Occipital lobe (tissue), 3 donors: ENCODE measurements at places on chromosomes 12 and 14. TPM values are rescaled to one million over a fixed set of nuclear protein-coding genes. Genes with fewer than 3 reads are reported as not detected.
A peak's percentile ranks its signal among the peaks of the same experiment; 100 is the strongest.

The SLC6A15 gene
- total RNA-seq, result 119 TPM

The NOXRED1 gene
- 0.16 TPM for total RNA-seq

The KRT78 gene
- 1.9 TPM for total RNA-seq

The RND1 gene
- 22.9 TPM for total RNA-seq

The CLEC4D gene
- total RNA-seq, result not detected

The AQP2 gene
- total RNA-seq, result not detected

The TC2N gene
- 22.8 TPM for total RNA-seq

The C3AR1 gene
- 3.1 TPM for total RNA-seq

The PLA2G1B gene
- not detected for total RNA-seq

The KLRC1 gene
- total RNA-seq, result not detected

The TAPBPL gene
- total RNA-seq, result 0.78 TPM

The DAO gene
- not detected for total RNA-seq

The RNASE4 gene
- total RNA-seq, result 2.2 TPM

DNA sequence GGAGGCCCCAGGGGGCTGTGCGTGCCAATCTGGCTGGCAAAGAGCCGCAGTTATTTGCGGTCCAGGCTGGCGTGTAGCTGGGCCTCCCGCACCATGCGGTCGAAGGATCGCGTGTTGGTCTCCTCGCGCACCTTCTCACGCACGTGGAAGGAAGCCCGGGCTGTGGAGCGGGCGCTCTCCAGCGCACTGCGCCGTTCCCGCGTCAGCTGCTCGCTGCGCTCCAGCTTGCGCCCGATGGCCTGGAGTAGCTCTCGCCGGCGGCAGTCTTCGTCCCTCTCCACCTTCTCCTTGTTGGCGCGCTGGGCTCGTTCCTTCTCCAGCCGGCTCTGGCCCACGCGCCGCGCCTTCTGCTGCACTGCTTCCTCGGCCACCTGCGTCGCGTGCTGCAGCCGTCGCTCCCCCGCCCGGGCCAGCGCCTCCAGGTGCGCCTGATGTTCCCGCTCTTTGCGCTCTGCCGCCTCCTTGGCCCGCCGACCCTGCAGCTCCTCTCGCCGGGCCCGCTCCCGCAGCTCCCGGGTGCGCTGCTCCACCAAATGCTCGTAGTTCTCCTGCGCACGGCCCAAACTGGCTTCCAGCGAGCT is 3.1 kb downstream of the CCDC177 start:
- no peak for DNase-seq

GRCh38 chr12:38934078-38934584 is 28.7 kb upstream of the CPNE8 start:
- DNase-seq, result no peak

- DNase-seq, result peak; percentile 40
Measured at GRCh38 chr14:69879175-69880043, at the start of gene SMOC1. SMOC1 (plus strand) TSS chr14:69879416; CDS start chr14:69879679, 263 bp downstream.

DNA sequence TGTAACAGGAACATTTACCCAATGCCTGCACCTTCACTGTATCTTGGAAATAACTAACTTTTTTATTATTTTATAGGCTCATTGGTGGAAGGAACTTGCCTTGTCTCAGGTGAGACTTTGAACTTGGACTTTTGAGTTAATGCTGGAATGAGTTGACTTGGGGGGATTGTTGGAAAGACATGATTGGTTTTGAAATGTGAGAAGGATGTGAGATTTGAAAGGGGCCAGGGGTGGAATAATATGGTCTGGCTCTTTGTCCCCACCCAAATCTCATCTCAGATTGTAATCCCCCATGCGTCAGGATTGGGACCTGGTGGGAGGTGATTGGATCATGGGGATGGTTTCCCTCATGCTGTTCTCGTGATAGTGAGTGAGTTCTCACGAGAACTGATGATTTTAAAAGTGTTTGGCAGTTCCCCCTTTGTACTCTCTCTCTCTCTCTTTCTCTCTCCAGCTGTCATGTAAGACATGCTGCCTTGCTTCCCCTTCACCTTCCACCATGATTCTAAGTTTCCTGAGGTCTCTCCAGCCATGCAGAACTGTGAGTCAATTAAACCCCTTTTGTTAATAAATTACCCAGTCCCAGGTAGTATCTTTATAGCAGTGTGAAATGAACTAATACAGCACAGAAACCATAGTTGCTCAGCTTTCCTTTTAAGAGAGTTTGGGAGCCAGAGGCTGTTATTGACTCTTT is 244.1 kb downstream of the BTG1 start:
- no peak for DNase-seq

GRCh38 chr12:33439587-33440011 is at the start of gene SYT10:
SYT10 (minus strand) TSS chr12:33439819; CDS start chr12:33439522, 297 bp downstream.
- peak; percentile 28 for DNase-seq

GRCh38 chr12:66170606-66171005 is 810 bp upstream of the TMBIM4 start:
- no peak for DNase-seq

DNA sequence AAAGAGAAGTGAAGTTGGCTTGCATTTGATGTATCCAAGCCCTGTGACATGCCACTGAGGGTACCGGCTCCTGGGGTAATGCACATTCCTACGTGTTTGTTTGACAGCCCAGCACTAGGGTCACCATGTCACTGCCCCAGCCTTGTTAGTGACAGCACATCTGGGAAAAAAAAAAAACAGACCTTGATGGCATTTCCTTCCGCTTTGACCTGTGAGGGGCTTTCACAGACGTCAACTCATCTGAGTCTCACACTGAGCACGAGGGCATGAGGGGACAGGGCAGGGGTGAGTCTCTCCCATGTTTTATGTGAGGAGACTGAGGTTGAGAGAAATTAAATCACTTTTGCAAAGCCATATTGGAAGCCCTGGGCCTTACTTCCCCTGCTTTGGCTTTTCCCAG is 111.5 kb downstream of the NUAK1 start:
- no peak for DNase-seq

GRCh38 chr12:68042212-68042699 is 53.0 kb downstream of the IFNG-AS1 start:
- DNase-seq, result no peak

GRCh38 chr14:76929927-76930326 is 98.6 kb downstream of the IRF2BPL start:
- DNase-seq, result no peak

- DNase-seq, result no peak
Measured at GRCh38 chr12:286531-287300, 24.1 kb upstream of the SLC6A13 start.

- DNase-seq, result no peak
Measured at GRCh38 chr12:3614806-3615466, 123.9 kb downstream of the PRMT8 start.

DNA sequence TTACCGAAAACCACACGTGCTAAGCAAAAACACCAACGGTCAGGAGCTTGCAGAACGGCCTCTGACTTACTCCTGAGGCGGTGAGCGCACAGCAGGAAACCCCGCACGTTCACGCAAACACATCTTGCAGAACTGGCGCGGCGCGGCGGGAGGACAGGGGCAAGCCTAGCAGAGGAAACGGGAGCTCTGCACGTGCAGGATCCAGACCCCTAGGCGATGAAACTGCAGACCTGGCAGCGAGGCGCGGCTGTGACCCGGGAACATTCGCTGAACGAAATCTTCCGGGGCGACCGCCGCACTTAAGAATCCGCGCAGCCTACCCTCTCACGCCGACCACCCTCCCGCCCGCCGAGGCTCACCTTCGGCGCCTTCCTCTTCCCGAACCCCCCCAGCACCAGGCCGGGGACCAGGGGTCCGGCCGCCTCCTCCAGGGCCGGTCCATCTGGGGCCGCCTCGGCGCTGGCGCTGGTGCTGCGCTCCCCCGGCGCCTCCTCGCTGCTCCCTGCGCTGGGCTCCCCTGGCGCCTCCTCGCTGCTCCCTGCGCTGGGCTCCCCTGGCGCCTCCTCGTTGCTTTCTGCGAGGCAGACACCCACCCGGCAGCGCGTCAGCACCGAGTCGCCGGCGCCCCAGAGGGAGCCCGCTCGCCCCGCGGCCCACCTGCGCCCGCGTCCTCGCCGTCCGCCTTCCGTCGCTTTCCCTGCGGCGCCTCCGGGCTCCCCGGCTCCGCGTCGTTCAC is 615 bp downstream of the DDX51 start:
- DNase-seq, result no peak

DNA sequence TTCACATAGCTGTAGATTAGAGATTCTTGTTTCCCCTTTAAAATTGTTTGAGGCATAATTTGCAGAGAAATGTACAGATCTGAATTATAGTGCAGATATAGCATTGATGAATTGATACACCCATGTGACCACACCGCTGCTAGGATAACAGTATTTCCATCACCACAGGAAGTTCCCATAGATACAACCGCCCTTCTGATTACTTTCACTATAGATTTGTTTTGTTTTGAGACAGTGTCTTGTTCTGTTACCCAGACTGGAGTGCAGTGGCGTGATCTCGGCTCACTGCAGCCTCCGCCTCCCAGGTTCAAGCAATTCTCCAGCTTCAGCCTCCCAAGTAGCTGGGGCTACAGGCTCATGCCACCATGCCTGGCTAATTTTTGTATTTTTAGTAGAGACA is 8.8 kb upstream of the ASPG start:
- DNase-seq, result no peak

DNA sequence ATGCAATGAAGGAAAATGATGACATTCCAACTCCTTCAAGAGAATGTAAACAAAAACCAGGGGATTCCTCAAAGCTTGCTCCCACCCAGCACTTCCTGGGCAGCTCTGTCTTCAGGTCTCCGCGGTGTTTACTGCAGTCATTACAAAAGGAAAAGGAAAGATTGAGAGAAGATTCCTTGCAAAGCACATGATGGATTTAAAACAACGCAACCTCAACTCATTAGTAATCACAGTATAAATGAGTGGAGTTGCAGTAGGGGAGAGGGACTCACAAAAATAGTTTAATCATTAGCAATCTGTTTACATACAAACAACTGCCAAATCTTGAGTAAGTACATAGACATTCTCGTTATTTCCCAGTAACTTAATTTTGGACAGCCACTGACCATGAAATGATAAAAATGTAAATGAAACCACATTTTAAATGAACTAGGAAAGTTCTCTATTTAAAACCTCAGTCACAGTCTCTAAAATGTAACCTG is 49.7 kb upstream of the OVCH1 start:
- DNase-seq, result no peak

GRCh38 chr12:53483225-53483978 is 15.9 kb downstream of the MAP3K12 start:
- no peak for DNase-seq

- DNase-seq, result no peak
Measured at GRCh38 chr12:473863-474577, 14.3 kb downstream of the B4GALNT3 start.

DNA sequence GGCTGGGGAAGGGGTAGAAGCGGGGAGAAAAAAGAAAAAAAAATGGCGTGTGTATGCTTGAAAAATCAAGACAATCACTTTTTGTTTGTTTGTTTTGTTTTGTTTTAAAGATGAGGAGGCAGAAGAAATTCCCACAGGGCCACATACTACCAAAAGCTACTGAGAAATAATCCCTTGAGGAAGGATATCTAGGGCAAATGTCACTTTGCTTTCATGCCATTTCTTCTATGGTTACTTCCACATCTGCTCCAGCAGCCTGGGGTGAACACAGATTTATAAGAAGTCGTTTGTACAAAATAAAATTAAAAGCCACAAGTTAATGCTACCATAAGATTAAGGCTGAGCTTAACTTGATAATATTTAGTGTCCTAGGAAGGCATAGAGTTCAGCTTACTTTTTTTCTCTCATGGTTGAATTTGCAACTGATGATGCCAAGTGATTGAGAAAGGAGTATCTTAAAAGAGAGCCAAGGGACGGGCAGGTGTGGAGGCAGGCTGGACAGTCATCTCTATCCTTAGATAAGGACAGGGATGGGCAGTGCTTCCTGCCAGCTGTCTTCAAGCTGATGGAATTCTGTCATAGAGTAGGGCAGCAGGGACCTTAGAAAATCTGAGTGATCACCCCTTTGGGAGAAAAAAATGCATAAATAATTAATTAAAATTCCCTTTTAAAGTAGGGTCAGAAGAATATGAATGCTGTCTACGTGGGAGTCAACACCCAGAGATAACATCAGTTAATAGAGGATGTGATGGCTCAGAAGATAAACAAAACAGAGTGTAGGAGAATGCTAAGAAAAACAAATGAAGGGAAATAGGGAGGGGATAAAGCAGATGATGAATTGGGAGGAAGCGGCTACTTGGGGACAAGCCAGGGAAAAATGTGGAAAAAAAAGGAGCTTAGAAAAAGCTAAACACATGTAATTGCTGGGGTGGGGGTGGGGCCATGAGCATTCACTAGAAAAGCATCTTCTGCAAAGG is 57.1 kb downstream of the DYRK2 start:
- DNase-seq, result no peak

DNA sequence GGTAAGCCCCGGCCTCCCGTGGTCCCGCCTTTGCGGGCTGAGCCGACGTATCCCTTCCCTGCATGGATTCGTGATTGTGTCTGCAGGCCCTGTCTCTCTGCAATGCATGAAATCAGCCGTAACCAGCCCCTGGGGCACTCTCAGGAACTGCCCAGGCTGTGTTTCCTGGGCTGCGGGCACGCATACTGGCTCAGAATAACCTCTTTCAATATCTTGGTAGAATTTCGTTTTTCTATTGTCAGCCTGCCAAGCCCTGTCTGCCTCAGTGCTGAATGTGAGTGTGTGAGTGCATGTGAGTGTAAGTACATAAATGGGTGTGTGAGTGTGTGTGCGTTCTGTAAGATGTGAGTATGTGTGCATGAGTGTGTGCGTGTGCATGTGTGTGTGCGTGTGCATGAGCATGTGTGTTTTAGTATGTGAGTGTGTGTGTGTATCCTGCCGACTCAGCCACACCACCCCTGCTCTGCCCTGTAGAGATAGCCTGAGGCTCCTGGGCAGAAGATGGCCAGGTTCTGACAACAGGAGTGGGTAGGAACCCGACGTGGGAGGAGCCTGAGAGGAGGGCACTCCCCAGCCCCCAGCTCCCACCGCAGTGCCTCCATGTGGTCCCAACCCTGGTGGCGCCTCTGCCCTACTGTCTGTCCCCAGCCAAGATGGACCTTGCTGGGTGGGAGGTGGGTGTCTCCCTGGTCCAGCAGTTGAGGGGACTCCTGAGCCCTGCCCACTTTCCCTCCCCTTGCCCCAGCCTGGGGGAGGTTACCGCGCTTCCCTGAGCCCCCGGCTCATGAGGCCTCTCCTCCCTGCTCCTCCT is 268.8 kb downstream of the ADGRD1 start:
- no peak for DNase-seq

GRCh38 chr14:94679937-94680861 is 68.0 kb downstream of the SERPINA3 start:
- DNase-seq, result no peak

DNA sequence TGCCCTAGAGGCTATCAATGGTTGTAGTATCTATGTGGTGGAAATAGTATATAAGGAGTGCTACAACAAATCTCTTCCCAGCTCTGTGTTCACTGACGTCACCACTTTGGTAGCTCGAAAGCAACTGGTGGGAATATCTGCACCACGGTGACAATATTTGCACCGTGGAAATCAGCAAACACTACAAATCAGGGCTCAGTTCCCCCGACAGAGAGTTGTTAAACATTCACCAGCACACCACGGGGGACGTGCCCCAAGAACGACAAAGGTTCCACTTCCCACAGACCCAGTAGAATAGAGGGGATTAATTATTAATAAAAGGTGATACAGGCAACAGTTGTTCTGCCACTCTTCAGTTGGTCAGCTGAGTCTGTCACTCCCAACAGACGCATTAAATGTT is 98.4 kb downstream of the CCDC60 start:
- no peak for DNase-seq

GRCh38 chr12:66647034-66647691 is 31.7 kb downstream of the GRIP1 start:
- DNase-seq, result no peak
